ENCODE measurements at places on chromosomes 4 and X.

- no peak for DNase-seq
Observed at GRCh38 chr4:98601708-98602107, 56.7 kb downstream of the TSPAN5 start.

GRCh38 chr4:186240848-186241491 is 13.7 kb downstream of the KLKB1 start:
- DNase-seq, result no peak

DNA sequence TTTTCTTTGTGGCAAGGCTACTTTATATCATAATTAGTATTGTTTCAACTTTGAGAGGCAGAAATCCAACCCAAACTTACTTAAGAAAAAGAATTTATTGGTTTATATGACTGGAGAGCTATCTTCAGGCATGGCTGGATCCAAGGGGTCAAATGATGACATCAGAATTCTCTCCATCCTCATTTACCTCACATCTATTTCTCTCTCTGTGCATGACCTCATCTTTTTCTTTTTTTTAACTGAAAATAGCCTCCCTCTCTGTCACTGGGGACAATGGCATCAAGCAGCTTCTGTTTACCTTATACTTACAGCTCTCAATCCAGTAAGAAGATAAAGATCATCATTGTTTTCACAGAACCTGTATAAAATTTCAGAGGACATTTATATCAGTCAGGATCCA is 12.0 kb upstream of the EXOC1L start:
- DNase-seq, result peak; percentile 74

DNA sequence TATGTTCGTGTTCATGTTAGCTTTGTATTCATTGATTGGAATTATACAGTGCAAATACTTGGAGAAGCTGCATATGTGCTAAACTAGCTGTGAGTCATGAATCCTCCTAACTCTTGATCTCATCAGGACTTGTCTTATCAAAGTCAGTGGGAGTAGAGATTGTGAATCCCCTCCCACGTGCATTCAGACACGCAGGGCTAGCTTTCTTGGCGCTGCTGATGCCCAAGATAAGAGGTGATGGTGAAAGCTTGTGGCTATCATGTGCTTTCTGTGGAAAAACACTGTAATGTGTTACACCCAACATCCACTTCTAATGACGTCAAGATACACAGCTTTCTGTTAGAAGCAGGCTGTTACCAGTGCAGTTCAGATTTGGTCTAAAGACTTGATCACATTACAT is 348.7 kb upstream of the HAND2 start:
- DNase-seq, result no peak

GRCh38 chrX:14554131-14554715 is 24.9 kb downstream of the GLRA2 start:
- DNase-seq, result no peak

DNA sequence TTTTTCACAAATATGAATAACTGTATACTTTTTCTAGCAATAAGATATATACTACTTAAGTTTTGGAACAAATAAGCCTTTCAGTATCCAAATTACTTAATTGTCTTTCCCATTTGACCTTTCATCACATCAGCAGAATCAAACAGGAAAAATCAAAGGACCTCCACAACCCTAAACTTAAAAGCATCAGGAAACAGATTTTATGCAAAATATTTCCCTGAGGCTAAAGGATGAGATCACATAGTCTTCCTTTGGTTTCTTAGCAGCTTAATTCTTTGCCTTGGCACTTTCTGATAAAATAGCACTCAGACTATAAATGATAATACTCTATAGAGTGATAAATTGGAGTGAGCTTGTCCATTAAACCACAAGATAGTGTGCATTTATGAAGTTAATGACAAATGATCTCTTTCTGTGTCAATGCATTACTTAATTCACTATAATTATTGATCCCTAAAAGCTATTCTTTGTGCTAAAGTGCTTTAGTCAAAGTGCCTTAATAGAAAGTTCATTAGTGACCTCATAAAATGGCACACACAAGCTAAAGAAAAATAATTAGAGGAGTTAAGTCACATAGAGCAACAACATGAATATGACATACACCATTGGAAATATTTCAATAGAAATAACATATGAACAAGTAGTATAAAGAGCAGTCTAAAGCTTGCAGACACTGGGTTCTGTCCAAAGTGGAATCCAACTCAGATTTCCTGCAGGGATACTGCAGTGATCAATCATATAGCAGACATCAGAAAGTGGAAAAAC is 15.7 kb upstream of the NDST3 start:
- no peak for DNase-seq

DNA sequence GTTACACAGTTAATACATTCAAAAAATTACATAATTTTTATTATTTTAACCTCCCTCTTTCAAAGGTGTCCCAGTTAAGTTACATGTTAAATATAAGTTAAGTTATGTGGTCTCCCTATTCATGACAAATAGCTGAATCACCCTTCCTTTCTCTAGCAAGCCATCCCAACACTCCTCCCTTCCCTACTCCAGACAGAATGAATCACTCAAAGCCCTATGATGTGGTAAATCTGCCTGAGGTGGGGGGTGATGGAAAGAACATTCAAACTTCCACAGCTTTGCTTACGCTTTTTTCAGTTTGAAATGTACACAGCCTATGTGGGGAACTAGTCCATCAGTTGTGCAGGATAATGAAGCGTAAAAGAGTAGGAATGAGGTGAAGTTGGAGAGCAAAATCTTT is 90.2 kb downstream of the CXCL13 start:
- DNase-seq, result no peak

- no peak for DNase-seq
Observed at GRCh38 chrX:14916017-14916674, 42.9 kb downstream of the MOSPD2 start.

DNA sequence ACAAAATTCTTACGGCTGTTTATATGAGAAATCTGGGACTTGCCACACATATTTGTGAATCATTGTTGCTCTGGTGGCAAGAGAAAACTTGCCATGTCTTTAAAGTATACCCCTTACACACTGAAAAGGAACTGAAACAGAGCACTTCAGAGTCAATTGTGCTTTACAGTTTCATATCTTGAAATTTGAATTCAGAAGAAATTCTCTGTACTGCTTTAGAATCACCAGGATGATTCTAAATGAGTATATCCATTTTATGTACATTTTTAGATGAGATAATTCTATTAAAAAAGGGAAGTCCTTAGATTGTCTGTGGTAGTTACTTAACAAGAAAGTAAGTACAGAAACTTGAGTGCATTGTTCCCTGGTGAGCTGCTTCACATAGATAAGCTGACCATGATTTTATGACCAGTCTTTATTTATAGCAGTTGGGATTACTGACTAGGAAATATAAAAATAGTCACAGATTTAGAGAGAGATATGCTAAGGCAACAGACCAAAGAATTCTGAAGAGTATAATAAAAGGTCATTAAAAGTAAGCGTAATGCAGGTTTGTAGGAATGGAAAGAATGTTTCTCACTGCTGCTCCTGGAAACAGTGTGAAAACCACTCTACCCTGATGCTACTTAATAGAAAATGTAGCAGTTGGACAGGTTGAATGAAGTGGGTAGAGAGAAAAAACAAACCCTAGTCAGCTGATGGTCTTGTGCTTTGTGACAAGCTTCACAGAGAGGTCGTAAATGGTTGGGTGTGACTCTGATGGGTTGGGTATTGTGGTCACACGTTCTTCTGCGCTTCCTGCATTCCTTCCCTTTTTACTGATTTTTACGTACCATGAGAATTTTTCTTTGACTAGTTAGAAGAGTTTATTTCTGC is 41.0 kb downstream of the FNIP2 start:
- no peak for DNase-seq

DNA sequence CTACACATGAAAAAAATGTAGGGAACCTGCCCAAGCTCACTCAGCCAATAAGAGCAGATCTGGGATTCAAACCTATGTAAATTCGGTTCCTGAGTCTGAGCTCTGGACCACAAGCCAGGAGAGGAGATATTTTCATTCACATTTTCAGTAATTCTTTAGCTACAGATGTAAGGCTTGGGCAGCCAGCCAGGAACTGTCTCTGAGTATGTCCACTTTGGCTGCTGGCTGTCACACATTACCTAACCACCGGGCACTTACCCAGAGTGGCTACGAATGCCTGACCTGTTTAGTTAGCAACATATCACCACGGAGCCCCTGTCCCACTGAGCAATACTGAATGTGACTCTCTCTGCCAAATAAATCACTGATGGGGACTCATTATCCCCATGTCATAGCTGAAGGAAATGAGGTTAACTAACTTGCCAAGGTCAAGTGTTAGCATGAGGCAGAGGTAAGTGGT is 15.3 kb downstream of the USP46 start:
- DNase-seq, result no peak

DNA sequence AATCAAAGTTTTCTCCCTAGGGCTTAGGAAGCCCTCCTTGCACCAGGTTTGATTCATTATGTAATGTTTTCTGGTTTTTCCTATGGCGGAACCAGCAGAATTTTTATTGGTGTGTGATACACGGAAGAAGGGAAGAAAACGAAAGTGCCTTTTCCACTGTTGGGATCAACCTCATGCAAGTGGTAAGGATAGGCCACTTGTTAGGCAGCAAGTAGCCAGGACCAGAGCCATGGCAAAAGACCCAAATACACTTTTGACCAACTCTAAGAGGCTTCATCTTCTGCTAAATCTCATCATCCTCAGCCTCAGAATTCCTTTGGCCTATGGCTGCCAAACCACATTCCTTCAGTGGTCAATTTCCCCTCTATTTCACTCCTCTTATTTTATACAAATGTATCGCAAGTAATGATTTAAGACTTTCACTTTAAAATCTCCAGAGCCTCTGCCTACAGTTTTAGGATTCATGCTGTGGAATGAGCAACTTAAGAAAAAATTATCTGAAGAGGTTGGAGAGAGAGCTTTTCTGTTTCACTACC is 21.2 kb downstream of the PPAT start:
- DNase-seq, result no peak

GRCh38 chr4:157722146-157722545 is 450.7 kb downstream of the GASK1B start:
- DNase-seq, result no peak

- DNase-seq, result no peak
Observed at GRCh38 chr4:3802571-3803474, 36.6 kb downstream of the ADRA2C start.

DNA sequence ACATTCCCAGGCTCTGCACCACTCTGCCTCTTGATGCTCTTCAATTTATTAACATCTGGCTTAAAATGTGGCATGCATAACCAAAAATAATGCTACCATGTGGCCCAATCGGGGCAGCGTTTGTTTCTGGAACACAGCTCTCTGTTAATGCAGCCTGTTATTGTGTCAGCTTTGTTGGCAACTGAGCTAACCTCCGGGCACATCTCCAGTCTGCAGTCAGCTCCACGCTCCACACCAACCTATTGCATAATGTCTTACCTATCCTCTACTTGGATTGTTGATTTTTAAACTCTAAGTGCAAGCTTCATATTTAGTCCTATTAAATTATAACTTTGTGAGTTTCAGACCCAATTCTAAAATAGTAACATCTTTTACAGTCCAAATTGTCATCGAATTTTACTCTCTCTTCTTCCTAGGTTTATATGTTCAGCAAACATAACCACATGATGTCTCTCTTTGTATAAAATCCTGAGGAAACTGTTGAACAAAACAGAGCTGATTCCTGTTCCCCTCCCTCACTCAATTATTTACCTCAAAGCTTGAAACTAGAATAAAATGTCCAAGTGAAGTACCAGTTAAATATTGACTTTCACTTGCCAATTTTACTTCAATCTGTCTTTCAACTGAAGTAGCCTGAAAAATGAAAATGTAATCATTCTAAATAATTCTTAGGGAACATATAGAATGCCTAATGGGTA is 92.2 kb upstream of the RAPGEF2 start:
- peak; percentile 59 for DNase-seq

DNA sequence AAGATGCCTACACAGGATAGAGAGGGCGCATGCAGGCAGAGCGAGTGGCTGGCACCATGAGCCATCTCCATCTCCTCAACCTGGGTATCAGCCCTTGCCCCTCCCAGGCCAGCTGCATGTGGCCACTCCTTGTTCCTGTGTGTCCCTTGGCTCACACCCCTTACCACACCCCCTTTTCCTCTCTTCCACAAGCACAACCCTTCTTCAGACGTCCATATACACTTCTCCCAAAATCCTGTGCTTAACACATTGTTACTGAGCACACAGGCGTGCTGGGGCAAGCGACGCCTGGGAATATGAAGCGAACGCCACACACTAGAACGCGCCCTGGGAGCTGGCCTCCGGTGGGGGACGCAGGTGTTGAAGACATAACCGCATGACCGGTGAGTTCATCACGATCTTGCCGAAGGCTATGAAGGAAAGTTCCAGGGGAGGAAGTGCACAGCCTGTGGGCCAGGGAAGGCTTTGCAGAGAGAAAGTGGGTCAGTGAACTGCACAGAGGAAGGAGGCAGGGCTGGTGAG is 19.1 kb upstream of the KIAA0232 start:
- DNase-seq, result peak; percentile 67

- DNase-seq, result no peak
Observed at GRCh38 chr4:105596684-105597083, 44.3 kb downstream of the ARHGEF38 start.

- DNase-seq, result peak; percentile 15
Observed at GRCh38 chrX:132266583-132267355, 47.5 kb upstream of the RAP2C start.

GRCh38 chrX:1389181-1389992 is 2.5 kb downstream of the SLC25A6 start:
- no peak for DNase-seq

DNA sequence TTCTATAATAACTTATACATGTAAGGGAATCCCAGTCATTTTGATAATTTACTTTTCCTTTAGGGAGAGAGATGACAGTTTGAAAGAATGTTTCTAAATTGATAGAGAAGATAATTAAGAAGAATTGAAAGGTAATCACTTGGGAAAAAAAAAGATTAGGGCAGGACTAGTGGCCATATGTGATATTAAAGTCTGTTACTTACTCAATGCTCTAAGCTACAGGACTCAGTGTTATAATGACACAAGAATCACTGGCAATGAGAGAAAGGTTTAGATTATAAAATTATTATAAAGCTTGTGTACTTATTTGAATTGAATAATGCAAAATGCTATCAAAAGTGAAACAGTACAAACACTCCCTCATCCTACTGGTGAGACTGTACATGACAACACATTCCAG is 265.3 kb downstream of the BANK1 start:
- no peak for DNase-seq

DNA sequence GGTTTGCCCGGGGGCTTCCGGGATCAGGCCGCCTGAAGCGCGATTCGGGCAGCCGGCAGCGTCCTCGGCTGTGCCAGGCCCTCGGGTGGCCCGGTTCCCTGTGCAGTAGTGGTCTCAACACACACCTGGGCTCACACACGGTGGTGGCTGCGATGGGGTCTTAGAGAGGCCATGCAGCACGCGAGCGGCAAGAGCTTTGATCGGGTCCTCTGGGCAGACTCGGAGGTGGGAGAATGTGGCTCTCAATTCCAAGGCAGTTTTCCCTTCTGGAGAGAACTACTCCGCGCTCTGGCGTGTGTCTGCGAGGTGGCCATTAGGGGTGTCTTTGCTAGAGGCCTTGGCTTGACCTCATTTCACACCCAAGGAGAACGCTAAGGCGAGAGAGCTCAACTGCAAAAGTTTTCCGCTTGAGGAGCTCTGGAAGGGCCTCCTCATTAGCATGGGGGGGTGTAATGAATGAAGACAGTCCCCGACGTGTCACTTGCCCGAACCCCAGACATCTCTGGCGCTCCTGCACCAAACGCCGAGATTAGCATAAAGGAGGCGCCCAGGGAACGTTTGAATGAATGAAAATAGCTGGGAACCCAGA is 771 bp upstream of the RBPJ start:
- no peak for DNase-seq

Data from NCI-H146 (cell line).